ENCODE measurements at places on chromosomes 4 and X.

DNA sequence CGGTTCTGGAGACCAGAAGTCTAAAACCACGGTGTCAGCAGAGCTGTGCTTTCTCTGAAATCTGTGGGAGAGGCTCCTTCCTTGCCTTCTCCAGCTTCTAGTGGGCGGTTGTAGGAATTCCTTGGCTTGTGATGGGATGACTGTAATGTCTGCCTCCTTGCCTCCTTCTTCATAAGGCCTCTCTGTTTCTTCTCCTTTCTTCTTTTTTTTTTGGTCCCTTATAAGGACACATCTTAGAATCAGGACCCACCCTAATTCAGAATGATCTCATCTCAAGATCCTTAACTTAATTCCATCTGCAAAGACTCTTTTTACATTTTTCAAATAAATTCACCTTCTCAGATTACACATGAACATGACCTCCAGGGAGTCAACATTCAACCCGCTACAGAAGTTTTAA is 186.9 kb downstream of the STK32B start:
- DNase-seq: no peak

GRCh38 chr4:145938618-145939440 is at the start of gene ZNF827:
ZNF827 (minus strand) TSS chr4:145938823; CDS start chr4:145938407, 416 bp downstream.
- DNase-seq: peak; percentile 80

- no peak for DNase-seq
Measured at GRCh38 chrX:51257490-51257889, 75.1 kb upstream of the NUDT10 start.

GRCh38 chr4:124065936-124066335 is 646.6 kb downstream of the ANKRD50 start:
- no peak for DNase-seq

GRCh38 chrX:38089173-38089982 is 83.0 kb downstream of the SYTL5 start:
- no peak for DNase-seq
